ENCODE measurements at places on chromosomes 7 and 10.

DNA sequence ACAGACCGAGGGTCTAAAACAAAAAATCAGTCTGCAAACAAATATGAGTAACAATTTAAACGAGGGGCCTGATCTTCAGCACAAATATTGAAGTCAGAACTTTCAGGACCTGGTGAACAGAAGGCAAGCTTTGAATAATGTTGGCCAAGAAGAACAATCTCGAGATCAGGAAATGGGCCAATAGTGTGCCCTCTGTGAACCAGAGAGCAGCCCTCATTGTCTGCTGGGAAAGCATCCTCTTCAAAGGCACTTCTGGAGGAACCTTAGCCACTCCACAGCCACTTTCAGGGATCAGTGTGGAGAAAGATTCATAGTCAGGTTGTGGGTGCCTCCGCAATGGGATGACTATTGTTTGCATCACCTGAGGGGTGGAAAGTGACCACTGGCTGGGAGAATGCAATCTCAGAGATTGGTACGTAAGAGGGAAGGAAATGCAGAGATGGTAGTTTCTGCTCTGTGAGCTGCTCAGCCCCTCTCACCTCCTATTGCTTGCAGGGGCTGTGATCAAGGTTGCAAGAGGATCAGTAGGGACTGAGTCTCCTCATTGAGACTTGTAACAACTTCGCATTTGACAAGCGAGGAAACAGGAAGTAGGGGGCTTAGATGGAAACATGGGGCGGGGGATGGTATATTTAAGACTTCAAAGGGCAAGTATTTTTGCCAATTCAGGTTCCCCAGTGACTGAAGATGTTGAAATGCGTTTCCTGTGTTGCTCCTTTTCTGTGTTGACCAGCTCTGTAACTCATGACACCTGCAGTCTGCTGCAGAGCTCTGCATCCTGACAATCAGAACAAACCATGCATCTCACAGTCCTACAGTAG, 28.4 kb upstream of the IFRD1 start:
- no peak for DNase-seq

DNA sequence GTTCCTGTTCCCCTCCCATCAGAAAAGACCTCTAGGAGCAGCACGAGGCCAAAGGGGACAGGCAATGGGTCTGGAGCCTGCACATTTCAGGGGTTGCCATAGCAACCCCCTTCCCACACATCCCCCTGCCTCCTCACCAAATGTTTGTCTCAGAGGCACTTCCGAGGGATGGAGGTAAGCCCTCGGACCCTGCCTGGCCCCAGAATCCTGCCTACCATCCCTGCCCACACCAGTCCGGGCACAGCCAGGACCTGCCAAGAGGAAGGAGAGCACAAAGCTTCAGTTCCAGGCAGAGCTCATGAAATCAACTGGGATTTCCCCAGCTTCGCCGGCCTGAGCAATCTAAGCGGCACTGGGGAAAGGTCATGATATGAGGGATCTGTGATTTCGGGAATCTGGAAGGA, 175.0 kb upstream of the PLXNA4 start:
- no peak for DNase-seq

DNA sequence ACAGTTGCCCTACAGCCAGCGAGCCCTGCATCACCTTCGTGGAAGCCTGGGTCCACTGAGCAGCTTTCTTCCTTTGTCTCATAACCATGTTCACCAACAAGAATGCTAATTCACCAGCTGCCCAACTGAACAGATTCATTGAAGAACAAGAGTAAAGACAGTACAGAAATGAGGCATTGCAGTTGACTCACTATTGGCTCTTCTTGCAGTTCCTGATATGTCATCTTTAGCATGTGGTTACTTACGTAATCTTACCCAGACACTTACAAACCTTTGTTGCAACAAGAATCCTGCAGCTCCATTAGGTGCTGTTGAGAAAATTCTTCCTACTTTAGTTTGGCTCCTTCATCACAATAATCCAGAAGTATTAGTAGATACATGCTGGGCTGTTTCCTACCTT, 174.0 kb upstream of the TPK1 start:
- DNase-seq: no peak

GRCh38 chr7:116517626-116518025, 7.2 kb upstream of the CAV1 start:
- DNase-seq: no peak

- no peak for DNase-seq
Observed at GRCh38 chr10:47402641-47403301, 18.7 kb upstream of the ZNF488 start.

GRCh38 chr7:156612930-156613329, 27.6 kb upstream of the RNF32 start:
- no peak for DNase-seq

DNA sequence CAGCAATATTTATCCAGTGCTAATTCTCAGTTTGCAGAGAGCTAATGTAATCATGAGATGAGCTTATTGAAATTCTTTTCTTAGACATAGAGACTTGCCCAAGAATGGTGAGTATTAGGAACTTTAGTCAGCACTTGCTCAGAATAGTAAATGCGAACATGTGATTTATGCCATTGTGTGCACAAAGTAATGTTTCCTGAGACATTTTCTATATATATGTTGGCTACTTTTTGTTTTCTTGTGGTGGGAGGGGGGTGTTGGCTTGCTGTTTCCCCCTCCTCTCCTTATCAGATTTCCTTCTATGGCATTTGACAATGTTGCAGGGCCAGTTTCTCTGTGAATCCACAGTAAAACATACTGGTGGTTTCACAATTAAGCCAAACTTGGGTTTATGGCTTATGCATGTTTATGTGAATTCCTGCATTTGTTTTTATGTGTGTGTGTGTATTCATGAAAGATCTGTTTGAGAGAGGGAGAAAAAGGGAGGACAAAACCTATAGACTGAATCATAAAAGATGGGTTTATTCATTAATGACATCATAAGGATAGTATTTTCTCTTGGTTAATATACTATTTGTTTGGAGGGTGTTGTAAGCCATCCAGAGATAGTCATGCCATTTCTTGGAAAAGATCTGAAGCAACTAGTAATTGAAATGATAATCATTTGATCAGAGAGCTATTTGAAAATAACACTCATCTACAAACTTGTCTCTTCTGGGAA, 36.3 kb downstream of the ARID5B start:
- no peak for DNase-seq

DNA sequence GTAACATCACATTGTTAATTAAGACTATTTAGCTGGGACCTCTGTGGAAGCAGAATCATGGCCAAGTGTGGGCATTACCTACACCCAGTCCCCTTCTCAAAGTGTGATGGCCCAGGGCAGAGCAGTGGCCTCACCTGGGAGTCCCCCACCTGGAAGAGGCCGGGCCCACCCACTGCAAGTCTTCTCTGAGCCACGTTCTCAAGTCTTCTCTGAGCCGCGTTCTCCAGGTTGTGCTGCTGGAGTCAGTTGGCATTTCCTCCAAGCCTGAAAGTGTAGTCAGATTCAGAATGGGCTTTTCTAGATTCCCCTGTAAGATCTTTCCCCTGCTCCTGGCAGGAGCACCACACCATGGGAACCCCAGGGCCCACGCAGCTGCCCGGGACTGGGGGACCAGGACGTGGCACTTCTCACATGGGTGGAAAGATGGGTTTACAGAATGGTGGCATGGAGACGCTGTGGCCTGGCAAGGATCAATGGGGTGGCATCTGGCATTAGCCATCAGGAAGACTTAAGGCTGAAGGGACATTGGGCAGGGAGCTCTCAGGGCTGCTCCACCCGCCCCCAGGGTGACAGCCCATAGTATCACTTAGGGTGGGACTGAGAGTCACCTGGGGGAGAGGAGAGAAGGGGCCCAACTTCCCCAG, 68.0 kb downstream of the MKI67 start:
- DNase-seq: no peak

DNA sequence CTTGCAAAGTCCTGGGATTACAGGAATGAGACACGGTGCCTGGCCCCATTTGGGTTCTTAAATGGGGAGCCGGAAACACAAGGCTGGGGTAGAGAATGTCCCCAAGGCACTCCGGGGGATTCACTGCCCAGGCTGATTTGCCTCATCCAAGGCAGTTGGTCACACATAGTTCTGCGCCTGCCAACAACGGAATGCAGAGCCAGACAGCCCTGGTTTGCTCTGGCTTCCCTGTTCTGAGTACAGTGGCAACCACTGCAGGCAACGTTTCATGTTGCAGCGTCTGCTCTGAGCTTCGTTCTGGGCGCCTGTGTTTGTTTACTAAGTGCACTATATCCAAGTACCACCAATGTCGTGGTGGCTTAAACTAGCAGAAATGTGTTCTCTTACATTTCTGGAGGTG, 61.7 kb upstream of the C1QL3 start:
- DNase-seq: no peak

DNA sequence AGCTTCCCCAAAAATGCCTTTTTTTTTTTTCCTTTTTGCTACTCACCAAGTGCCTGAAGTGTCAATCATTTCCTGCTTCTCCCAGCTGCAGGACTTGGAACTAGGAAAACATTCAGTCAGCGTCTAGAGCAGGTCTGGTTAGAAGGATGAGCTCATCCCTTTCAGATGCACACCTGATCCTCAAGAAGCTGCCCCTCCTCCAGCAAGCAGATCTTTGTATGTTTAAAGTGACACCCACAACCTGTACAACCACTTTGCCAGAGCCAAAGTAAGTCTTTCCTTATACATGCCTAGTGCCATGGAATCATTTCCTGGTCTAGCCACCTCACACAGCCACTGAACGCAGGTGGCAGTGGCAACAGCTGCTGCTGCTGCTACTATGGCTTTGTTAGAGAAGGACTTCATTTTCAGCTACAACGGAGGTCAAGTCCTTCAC, 10.4 kb upstream of the USP54 start:
- DNase-seq: no peak

- no peak for DNase-seq
Observed at GRCh38 chr7:139860090-139860775, 31.2 kb downstream of the TBXAS1 start.

DNA sequence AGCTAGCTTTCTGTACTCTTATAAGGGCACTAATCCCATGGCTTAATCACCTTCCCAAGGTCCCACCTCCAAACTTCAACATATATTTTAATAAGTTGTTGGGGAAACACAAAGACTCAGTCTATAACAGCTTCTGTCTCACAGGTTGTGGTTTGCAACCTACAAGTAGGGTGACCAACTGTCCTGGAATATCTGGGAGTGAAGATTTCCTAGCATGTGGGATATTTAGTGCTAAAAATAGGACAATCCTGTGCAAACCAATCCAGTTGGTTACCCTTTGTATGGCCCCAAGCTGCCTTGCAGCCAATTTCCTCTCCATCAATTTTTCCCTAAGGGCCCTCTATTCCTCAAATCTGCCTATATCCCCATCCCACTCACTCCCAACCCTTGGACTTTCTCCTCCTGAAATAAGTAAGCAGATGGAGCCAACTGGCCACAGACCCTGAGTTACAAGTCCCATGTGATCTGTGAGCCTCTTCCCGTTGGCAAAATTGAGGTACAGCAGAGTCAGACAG, 82.3 kb downstream of the FAM13C start:
- no peak for DNase-seq

DNA sequence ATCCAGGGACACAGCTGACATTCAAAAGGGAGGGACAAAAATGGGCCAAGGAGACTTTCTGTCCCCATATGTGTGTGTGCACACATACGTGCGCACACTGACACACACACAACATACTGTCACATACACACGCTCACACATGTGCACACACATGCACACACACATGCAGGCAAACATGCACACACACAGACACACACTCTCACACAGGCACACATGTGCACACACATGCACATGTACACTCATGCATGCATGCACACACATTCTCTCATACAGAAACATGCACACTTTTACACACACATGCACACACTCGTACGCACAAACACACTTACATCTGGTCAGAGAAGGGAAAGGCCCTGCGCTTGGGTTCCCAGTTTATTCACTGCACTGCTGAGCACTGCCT, 155.1 kb upstream of the MKI67 start:
- DNase-seq: no peak

DNA sequence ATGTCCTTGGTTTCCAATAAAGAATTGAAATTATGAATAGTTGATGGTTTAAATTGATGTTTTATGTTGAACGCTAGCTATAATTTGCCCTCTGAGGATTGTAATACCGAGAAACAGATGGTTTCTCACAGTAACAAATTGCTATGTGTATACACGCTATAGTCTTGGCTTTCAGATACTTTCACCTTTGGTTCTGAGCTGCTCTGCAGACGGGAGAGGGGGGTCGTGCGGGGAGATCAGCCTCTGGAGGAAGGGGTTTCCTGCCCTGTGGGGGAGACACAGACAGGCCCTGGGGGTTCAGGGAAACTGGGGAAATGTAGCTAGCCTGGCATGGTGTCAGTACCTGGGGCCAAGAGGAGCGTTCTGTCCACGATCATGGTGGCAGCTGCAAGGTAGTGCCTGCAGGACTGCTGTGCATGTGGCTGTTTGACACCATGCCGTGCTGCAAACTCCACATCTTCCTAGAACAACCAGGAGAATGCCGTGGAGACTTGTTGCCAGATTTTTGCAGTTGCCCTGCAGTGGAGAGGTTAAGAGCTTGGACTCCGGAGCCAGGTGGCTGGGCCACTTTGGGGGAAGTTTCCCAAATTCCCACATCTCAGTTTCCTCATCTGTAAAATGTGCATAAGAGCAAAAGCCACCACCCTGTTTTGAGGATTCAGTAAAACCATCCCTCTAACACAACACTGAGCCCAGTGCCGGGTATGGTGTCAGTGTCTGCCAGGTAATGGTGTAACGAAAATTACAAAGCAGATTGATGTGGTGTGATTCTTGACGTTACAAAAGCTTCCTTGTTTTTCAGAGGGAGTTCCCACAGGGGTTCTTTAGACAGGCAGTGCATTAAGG, 167.9 kb downstream of the CUX1 start:
- DNase-seq: no peak

DNA sequence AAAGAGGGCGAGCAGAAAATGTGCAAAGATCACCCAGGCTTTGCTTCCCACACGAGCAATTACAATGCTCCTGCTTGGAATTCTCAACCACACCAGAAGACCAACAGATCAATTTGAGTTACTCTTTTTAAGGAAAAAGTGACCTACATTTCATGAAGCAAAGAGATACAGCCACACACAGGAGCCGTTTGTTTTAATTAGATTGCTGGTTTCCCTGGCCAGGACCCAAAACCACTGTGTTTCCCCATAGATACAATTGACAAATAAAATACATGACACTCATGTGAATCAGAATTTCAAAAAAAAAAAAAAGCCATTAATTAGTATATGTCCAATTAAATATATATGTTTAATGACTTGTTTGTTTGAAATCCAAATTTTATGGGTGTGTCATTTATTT, 458.3 kb downstream of the PLXDC2 start:
- no peak for DNase-seq

DNA sequence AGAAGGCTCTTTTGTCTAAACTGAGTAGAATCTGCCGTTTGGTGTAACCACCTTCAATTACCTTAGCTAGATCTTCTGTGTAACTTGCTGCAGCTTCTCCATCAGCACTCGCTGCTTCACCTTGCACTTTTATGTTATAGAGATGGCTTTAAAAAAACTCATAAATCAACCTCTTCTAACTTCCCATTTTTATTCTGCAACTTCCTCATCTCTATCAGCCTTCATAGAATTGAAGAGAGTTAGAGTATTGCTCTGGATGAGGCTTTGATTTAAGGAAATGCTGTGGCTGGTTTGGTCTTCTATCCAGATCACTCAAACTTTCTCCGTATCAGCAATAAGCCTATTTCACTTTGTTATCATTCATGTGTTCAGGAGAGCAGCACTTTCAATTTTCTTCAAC, 1131.9 kb upstream of the CELF2 start:
- DNase-seq: no peak

- no peak for DNase-seq
Observed at GRCh38 chr7:138606236-138606635, 94.9 kb downstream of the SVOPL start.

GRCh38 chr7:40945788-40946187, 757.1 kb downstream of the INHBA start:
- no peak for DNase-seq

- DNase-seq: no peak
Observed at GRCh38 chr10:86285136-86285790, 81.3 kb downstream of the GRID1 start.
